ENCODE measurements at places on chromosomes 6 and 20.

GRCh38 chr6:74752303-74752702 lies 453.6 kb downstream of the COL12A1 start:
- no peak for DNase-seq

- DNase-seq = peak; percentile 28
These were observed 157.9 kb downstream of the KIF16B start for GRCh38 chr20:16415071-16416053.

- no peak for DNase-seq
These were observed 140.2 kb upstream of the FAM83B start for GRCh38 chr6:54706391-54706790.

DNA sequence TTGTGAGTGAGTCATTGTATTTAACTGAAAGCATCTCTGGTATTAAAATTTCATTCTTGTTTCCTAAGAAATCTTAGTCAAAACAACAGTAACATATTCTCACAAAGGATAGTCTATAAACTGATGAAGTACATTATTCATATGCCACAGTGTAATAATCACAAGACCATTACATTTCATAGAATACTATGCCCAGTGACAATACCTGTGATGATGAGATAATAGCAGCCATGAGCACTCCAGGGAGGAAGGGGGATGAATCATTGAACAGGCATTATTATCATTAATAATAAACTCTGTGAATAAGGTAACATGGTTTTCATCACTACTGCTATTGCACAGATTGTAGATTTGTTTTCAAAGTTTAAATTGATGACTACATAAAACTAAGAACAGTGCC lies 667.9 kb downstream of the EPM2A start:
- no peak for DNase-seq

- no peak for DNase-seq
These were observed 2.5 kb downstream of the MCM9 start for GRCh38 chr6:118932421-118932820.

DNA sequence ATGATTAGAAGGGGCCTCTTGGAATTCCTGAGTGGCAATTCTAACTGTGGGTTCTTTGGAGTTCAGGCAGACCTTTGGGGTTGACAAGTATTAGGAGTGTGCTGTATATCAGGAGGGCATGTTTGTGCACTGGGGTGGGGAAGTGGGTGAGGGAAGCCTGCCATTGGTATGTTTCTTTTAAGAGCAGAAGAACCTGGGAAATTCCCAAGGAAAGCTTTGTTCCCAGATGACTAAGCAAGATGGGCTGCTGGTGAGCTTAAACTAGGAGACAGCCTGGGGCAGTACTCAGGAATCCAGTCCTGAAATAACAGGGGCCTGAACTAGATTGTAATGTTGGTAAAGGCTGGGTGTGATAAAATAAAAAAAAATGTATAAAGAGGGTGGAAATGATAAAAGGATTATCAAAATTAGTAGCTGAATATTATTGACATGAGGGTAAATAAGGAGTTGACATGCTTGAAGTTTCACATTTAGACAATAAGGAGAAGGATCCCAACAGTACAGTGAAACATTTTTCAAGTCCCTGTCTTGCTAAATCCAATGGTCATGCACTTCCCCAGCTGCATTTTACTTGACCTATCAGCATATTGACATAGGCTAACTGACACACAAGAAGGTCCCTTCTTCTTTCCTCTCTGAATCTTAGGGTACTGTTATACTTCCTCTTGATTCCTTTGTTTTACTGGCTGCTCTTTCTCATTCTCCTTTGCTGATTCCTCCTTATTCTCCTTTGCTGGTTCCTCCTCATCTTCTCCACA lies 18.4 kb upstream of the IFNGR1 start:
- peak; percentile 43 for DNase-seq

GRCh38 chr6:165987483-165988301 lies 180.0 kb downstream of the TBXT start:
- no peak for DNase-seq

- DNase-seq = no peak
These were observed 99.6 kb upstream of the HMGCLL1 start for GRCh38 chr6:55678330-55679224.

DNA sequence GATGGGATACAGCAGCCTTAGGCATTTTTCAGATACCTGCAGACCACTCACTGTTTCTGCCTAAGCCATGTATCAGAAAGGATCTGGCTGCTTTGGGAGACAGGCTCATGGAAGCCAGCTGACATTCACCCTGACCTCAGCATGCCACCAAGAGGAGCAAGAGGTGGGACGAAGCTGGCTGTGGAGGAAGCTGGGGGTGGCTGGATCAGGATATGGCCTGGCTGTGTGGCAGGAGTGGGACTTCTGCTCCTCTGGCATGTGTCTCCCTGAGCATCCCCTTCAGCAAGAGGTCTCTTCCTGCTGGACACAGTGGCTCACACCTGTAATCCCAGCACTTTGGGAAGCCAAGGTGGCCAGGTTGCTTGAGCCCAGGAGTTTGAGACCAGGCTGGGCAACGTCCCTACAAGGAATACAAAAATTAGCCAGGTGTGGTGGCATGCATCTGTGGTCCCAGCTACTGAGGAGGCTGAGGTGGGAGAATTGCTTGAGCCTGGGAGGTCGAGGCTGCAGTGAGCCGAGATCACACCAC lies 897 bp downstream of the ADIG start:
- DNase-seq = no peak

DNA sequence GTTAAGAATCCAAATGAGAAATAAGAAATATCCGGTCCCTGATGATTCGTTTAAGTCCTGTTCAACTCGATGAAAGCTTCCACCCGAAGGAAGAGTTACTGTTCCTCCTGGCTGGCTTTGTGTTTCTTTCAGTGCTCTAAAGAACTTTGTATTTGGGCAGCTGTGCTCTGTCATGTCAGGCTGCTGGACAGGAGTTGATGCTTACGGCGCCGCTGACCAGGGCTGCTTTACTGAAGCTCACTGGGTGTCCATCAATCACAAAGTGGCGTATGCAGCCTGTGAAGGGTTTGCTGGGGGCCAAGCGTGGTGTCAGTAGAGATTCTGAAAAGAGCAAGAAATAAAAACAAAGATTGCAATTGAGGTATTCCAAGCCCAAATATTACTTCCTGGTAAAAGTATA lies 21.9 kb downstream of the FAM229B start:
- no peak for DNase-seq

DNA sequence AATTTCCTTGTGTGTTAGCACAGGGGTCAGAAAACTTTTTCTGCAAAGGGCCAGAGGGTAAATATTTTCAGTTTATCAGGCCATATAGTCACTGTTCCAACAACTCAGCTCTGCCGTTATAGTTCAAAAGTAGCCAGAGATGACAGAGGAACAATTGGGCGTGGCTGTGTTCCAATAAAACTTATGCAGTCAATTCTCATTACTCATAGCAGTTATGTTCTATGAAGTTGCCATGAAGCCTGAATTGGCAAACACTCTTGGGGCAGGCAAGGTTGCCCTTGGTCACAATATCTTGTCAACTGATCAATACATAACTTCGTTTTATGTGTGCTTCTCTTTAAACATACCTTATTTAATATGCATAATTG lies 304.2 kb downstream of the TFAP2C start:
- DNase-seq = no peak

GRCh38 chr20:53929974-53930650 lies 140.3 kb downstream of the BCAS1 start:
- DNase-seq = no peak

Measured in MV-4-11 (cell line).